ENCODE measurements at places on chromosomes 6 and 20.

- DNase-seq = peak; percentile 66
These were observed 103.8 kb downstream of the TMEM242 start for GRCh38 chr6:157219201-157220200.

DNA sequence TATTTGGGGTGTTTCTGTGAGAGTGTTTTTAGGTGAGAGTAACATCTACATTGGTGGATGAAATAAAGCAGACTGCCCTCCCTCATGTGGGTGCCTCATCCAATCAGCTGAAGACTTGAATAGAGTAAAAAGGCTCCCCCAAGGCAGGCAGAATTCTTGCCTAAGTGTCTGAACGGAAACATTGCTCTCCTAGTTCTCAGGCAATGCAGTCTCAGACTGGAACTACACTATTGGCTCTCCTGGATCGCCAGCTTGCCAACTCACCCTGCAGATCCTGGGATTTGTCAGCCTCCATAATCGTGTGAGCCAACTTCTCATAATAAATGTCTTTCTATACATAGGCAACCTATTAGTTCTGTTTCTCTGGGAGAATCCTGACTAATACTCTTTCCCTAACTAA, 5.5 kb upstream of the TMEM170B start:
- no peak for DNase-seq

DNA sequence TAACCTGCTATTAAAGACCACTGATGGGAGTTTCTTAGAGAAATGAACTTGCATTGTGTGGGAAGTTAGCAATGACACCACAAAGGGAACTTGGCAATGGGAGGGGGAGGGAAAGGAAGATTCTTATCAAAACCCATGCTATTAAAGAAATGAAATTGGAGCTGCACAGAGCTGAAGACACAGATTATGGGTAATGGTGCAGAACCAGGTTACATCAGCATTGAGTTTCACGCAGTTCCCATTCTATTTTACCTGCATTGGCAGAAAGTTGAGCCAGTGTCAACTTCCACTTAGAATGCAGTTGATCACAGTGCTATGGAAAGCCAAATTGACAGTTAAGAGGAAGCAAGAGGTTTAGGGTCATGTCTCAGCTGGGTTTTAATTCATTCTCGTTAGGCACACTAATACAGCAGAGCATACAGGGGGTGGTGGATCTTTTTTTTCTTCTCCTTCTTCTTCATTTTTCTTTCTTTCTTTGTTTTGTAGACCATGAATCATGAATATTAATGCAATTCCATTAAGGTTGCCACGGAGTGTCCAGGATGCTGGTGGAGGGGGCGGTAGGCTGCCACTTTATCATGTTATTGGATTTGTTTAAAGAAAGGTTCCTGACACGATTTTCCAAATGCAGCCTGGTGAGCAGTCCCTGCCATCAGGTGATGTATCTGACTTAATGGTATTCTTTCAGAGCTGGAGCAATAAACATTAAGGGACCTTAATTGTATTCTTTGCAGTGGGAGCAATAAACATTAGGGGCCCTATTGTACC, 1092.0 kb upstream of the MAP3K7 start:
- no peak for DNase-seq

DNA sequence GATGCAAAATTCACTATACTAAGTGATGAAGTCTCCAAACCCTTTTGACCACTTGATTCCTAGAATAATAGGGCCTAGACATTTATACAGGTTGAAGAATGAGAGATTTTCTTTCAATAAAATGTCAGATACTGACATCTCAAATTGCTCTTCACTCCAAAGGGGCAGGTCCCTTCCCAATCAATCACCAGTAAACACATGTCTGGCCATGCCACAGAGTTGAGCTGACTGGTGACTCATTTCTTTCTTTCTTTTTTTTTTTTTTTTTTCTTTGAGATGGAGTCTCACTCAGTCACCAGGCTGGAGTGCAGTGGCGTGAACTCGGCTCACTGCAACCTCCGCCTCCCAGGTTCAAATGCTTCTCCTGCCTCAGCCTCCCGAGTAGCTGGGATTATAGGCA, 388.6 kb upstream of the BTBD3 start:
- peak; percentile 28 for DNase-seq

- peak; percentile 64 for DNase-seq
These were observed 47.6 kb upstream of the CDKAL1 start for GRCh38 chr6:20486641-20487040.

DNA sequence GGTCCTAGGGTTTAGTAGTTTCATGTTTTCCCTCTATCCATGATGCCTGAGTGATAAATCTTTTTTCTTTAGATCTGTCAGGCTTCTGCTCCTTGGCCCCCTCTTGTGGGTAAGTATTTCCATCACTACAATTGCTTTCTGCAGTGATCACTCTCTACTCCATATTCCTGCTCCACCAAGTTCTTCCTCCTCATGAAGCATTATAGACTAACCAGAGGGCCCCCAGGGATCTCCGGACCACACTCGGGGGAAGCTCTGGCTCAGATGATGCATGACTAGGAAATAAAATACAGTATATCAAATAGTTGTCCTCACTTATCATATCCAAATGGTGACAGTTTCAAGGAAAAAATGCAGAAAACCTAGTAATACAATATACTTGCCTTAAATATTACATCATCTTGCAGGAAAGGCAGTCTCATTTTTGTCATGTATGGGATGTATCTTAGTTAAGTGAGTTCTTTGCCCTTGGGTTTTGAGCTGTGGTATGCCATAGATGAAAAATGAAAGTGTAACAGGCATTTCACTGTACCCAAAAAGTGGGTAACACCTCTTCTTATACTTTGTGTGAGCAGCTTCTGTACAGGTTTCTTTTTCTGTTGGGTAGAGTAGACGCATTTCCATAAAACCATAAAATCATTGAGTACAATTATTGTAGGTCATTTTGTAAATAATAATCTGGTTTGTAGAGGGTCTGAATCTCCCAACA, 200.9 kb upstream of the EYA4 start:
- DNase-seq = peak; percentile 46

Measured in iris pigment epithelial cell (primary cell).